ENCODE measurements at places on chromosomes 12 and 14.

DNA sequence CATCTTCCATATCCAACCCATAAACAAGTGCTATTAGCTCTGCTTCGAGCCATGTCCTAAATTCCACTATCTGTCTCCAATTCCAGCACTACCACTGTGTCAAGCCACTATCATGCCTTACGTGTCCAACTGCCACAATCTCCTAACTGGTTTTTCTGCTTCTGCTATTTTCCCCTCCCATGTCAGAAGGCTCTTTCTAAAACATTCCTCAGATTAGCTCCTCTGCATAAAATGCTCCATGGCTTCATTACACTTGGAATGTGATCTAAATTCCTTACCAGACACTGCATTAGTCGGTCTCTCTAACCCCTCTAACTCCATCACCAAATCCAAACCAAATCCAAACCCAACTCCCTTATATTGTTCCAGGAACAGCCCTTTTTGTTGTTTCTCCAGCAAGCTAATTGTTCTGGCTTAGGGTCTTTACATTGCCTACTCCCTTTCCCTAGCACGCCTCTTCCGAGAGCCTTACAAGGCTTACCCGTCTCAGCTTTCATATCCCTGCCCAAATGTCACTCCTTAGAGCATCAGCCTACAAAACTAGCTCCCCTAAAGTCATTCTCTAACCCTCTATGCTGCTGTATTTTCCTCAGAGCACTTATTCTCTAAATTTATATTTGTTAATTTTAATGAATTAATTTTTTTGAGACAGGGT, 139.7 kb downstream of the HELB start:
- DNase-seq: no peak

GRCh38 chr12:57864442-57865083, 18.0 kb upstream of the CTDSP2 start:
- DNase-seq: no peak

GRCh38 chr12:101772012-101772775, 32.9 kb upstream of the SYCP3 start:
- DNase-seq: no peak

DNA sequence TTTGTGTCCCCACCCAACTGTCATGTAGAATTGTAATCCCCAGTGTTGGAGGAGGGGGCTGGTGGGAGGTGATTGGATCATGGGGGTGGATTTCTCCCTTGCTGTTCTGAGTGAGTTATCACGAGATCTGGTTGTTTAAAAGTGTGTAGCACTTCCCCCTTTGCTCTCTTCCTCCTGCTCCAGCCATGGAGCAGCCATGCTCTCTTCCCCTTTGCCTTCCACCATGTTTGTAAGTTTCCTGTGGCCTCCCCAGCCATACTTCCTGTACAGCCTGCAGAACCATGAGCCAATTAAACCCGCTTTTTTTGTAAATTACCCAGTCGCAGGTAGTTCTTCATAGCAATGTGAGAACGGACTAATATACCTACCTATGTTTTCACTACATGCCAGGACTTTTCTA, 2.6 kb upstream of the POC1B start:
- DNase-seq: no peak

DNA sequence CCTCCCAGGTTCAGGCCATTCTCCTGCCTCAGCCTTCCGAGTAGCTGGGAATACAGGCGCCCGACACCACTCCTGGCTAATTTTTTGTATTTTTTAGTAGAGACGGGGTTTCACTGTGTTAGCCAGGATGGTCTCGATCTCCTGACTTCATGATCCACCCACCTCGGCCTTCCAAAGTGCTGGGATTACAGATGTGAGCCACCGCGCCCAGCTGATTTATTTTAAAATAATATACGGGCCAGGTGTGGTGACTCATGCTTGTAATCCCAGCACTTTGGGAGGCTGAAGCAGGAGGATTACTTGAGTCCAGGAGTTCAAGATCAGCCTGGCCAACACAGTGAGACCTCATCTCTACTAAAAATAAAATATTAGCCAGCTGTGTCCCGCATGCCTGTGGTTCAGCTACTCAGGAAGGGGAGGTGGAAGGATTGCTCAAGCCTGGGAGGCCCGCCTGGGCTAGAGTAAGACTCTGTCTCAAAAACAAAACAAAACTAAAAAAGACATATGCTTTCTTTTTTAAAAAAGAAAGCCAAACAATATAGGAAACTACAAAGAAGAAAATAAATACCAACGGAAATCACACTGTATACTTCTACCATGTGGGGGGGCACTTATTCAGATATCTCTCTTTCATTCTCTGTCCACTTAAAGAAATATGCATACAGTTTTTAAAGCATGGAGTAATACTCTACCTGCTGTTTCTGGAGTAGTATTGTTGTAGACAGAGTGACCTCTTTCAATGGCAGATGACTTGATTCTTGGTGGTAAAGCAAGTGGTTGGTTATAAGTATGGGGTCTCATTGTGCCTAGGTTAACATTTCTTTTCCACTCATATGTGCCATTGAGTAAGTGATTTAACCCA, 930 bp upstream of the MIA2 start:
- DNase-seq: no peak

GRCh38 chr14:70029296-70030132, 150.3 kb downstream of the SMOC1 start:
- no peak for DNase-seq

DNA sequence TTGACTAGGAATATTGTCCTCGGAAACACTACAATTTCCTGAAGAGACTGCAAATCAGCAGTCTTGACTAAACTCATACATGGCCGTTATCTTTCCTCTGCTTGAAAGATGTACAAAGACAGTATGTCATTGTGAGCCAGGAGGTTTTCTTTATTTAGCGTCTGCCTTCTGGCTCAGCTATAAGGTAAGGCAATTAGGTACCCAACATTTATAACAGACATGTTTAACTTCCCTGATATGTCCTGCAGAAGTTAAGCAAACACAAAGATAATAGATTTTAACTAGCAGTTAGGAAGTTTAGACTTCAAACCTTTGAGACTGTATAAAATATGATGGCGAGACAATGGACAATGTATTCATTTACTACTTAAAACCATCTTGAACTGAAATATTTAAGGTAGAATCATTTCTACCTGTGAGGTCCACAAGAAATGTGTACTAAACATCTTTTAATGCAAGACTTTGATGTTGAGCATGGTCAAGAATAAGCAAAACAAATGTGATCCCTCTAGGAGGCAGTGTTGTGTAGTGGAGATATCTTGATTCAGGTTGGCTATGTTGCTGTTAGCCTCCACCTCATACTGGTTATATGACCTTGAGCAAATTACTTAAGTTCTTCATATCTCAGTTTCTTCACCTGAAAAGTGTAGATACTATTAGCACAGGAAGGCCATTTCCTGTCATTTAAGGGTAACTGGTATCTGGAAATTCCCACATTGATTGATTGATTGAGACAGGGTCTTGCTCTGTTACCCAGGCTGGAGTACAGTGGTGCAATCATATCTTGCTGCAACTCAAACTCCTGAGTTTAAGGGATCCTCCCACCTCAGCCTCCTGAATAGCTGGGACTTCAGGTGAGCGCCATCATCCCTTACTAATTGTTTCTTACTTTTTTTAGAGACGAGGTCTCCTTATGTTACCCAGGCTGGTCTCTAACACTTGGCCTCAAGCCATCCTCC, 96.3 kb upstream of the EEA1 start:
- DNase-seq: no peak

GRCh38 chr14:44180975-44181374, 326.1 kb downstream of the FSCB start:
- no peak for DNase-seq
